ENCODE measurements at places on chromosomes 3 and 15.
A peak's percentile ranks its signal among the peaks of the same experiment; 100 is the strongest.

- DNase-seq = no peak
Measured at GRCh38 chr3:134082582-134082981, 52.9 kb upstream of the SLCO2A1 start.

DNA sequence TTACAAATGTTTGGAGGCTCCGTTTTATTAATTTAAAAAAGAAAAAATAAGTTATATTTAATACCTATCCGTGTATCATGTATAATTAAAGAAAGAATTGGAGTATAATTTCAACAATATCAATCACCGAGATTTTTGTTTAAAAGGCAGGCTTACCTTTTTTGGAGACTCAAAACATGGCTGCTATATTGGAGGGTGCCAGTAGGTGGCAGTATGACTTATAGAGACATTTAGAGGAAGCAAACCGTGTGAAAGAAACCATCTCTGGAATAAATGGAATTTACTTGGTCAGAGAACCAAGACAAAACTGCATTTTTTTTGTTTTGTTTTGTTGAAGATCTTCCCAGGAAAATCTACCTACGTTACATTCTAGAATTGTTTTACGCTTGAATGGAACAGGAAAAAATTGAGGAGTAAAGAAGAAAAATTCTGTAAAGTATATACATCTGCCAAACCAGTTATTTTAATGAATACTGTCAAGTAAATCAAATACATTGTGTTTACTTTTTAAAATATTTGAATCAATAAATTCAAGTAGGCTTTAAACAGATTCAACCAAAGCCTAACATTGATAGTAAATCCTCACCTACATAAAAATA is 802.6 kb upstream of the ALCAM start:
- no peak for DNase-seq

- DNase-seq = no peak
Measured at GRCh38 chr3:16126634-16127033, 47.8 kb upstream of the GALNT15 start.

- DNase-seq = no peak
Measured at GRCh38 chr3:177714945-177715344, 517.7 kb upstream of the TBL1XR1 start.

GRCh38 chr3:66220602-66221377 is at the start of gene SLC25A26:
SLC25A26 (plus strand) TSS chr3:66221001; CDS start chr3:66221095, 94 bp downstream.
- peak; percentile 79 for DNase-seq

GRCh38 chr15:98850961-98851572 is 156.5 kb downstream of the PGPEP1L start:
- no peak for DNase-seq

DNA sequence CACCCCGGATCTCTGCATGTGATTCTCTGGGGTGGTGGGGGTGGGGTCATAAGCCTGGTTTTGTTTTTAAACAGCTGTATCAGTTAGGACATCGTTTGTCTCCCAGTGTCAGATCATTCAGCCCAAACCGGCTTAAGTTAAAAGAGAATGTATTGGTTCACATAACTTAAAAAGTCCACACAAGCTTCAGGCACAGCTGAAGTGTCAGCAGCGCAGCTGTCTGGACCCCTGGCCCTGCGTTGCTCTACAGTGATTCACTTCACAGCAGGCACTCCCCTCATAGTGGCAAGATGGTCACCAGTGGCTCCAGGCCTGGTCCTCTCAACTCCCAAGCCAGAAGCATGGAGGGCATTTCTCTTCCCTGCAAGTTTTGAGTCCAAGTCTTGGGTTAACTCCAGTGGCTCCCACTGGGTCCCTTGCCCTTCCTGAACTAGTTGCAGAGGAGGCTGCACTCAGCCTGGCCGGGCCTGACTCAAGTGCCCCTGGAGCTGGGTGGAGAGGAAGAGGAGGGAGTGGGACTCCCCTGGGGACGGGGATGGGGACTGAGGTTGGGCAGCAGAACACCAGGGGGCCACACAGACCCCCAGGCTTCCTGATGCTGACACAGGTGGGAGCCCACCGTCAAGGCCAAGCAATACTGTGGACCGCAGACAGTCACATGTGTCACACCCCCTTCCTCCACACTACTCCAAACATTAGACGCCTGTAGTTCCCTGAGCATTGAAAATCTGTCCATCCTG is 28.9 kb upstream of the GP9 start:
- DNase-seq = no peak

- DNase-seq = no peak
Measured at GRCh38 chr3:42493126-42493797, 9.2 kb upstream of the VIPR1 start.

DNA sequence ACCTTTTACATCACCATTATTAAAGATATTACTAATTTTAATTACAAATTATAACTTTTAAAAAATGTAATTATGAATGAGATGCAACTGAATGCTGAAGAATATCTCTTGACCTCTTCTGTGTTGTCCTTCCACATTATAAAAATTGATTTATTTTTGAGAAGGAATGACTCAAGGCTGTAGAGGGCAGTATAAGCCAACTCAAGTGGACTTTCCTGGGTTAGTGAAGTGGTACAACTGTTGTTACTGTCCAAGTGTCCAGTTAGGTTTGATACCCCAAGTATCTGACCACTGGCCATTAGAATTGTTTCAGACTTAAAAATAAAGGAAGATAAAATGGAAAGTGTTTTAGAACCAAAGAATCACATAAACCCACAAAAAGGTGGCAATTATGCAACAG is 51.9 kb downstream of the BBX start:
- no peak for DNase-seq

DNA sequence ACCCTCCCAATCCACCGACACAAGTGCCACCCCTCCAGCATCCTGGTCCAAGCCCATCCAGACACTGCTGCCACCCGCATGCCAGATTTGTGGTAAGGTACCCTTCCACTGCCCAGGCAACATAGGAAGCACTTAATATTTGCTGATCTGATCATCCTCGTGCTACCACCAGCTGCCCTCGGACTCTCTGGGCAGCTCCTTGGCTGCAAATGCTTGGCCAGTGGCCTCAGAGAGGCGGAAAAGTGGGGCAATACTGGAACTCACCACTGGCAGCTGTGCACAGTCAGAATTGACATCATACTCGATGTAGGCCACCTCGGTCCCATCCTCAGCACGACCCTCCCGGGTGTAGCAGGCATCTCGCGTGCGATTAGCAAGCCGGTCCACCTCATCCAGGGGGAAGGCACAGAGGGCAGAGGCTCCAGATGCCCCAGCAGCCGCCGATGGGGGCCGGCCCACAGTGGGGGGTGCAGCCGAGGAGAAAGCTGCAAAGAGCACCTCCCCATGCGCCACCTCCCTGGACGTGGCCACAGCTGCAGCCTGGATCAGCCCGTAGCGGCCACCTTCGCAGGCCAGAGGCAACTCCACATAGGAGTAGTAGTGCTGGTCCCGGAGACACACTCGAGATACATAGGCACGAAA is 6.5 kb downstream of the PLXNB1 start:
- no peak for DNase-seq

GRCh38 chr3:79018671-79019136 is 749.1 kb downstream of the ROBO1 start:
- DNase-seq = no peak

DNA sequence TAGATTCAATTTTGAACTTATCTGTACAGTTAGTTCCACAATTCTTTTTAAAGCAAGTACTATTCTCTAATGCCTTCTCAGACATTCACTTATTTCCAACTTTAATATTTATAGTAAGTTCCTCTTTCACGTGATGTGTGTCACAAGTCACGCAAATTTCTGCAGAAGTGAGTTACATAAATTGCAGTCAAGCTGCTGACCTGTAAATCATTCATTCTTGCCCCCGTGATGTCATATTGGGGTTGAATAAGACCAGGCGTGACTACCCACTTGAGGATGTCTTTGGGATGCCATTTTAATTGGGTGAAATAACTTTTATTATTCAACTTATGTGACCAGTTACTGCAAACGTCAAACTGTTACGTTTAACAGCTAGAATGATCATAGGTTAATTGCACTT is 15.1 kb downstream of the PPARG start:
- no peak for DNase-seq

- no peak for DNase-seq
Measured at GRCh38 chr3:71124048-71124447, 459.5 kb downstream of the FOXP1 start.

GRCh38 chr15:98614681-98615080 is 33.7 kb upstream of the IGF1R start:
- no peak for DNase-seq

GRCh38 chr3:195078891-195079440 is 192.0 kb downstream of the XXYLT1 start:
- DNase-seq = no peak

DNA sequence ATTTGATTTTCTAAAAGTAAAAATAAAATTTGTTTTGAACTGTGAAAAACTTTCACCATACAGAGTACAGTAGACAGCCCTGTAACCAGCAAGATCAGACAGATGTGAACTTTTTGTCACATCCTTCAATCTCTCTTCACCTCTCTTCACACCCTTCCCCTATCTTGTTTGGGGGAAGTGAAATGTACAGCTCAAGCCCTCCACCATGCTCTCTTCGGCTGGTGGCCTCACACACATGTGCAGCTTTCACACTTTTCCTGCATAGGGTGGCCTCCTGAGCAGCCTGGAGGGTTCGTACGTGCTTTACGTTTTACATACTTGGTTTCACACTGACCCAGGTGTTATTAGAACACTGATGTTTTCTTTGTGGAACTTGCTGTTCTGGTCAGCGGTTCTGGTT is 86.4 kb downstream of the DNAJB8 start:
- no peak for DNase-seq
